ENCODE measurements at places on chromosomes 1 and 21.

- no peak for DNase-seq
These were observed 810 bp upstream of the HLX start for GRCh38 chr1:220878191-220879075.

DNA sequence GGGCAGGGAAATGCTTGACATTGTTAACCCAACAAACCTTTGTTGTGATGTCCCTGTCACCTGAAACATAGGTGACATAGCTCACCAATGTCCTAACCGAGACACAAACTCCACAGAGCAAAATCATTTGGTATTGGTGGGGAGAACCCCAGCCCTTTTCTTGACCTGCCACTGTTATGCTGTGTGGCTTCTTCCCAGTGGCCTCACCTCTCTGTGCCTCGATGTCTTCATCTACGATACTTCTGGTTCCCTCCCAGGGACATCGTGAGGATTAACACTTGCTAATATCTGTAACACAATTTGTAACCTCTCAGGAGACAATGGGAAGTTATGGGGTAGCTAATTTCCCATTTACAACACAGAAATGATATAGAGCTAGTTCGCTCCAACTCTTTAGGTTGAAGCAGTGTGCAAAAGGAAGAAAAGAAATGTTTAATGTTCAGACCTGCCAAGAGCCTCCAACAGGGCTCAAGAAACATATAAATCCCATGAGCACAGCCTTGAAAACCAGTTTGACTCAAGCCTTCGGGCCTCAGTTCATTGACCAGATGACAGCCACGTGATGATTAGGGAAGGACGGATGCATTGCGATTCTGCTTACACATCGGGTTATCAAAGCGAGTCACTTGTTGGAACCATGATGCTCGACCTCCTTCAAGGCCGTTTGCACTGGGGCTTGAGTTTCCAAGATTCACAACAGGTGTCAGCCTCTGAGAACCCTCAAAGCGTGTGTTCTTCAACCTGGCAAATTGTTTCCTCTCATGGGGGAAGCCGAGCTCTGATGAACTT lies 37.8 kb upstream of the TMEM51 start:
- DNase-seq: no peak

DNA sequence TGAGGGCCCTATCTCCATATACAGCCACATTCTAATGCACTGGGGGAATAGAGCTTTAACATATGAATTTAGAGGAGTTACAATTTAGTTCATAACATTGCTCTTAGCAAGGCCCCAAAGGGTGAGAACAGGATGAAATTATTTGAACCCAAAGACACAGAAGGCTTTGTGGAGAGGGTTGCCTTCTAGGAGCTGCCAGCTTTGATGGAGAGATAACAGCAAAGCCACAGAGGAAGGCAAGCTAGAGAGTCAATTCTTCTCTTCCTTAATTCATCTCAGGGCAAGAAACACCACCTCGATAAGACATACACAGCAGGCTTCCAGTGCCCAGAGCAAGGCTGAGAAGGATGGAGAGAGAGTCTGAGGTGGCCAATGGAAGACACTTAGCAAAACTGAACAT lies 94.8 kb upstream of the TMPRSS15 start:
- no peak for DNase-seq

GRCh38 chr1:111157431-111157830 lies 17.4 kb downstream of the CEPT1 start:
- no peak for DNase-seq

DNA sequence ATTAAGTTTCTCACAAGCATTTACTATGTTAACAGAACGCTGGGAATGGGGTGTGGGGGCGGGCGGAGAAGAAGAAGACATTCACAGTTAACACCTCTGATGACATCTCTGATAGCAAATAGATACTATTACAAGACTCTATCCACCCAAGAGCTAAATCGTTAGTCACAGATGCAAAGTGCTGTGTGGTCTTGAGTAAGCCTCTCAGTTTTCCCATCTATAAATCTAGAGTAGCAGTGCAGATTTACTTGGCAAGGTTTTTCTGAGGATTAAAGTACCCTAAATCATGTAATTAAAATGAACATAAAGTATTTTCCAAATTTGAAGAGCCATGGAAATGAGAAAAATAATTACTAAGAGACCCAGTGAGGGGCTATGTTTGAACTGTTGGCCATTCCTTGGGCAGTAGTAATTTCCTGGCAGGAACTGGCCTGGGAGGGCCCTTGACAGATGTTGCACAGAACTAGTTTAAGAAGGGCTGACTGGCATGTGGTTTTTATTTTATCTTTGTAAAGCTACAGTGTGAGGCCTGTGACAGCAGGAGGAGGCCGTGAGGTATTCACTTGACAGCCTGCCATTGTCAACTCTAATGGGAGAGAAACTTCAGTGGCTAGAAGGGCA lies 58.7 kb upstream of the APOBEC4 start:
- no peak for DNase-seq

DNA sequence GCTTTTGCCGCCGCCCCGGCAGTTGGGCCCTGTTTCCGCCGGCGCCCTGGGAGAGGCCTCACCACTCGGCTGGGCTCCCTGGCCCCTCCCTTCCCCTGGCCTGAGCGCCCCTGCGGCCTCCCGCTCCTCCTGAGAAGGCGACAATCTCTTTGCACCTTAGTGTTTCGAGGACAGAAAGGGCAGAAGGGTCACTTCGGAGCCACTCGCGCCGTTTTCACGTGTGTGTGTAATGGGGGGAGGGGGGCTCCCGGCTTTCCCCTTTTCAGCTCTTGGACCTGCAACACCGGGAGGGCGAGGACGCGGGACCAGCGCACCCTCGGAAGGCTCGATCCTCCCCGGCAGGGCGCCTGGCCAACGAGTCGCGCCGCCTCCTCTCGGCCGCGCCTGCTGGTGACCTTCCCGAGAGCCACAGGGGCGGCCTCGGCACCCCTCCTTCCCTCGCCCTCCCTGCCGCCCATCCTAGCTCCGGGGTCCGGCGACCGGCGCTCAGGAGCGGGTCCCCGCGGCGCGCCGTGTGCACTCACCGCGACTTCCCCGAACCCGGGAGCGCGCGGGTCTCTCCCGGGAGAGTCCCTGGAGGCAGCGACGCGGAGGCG lies 432 bp upstream of the SIM2 start:
- no peak for DNase-seq

- DNase-seq: peak; percentile 7
These were observed 19.8 kb downstream of the KMO start for GRCh38 chr1:241551759-241552638.

- no peak for DNase-seq
These were observed 522.9 kb downstream of the KIF26B start for GRCh38 chr1:245677461-245678240.

DNA sequence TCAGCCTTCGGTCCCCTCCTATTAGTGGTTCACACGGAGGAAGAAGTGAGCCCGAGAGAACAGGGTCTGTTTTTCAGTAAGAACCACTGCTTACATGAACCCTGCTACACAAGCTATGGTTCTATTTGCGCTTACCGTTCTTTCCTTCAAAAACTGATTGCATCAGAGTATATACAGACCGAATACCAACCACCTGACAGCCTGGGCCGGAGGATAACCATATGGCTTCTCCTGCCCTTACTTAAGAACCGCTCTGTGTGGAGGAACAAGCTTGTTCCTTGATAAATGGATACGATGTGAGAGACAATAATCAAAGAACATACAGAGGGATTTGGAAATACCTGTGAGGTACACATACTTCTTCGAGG lies 1.1 kb upstream of the KCNT2 start:
- DNase-seq: no peak

DNA sequence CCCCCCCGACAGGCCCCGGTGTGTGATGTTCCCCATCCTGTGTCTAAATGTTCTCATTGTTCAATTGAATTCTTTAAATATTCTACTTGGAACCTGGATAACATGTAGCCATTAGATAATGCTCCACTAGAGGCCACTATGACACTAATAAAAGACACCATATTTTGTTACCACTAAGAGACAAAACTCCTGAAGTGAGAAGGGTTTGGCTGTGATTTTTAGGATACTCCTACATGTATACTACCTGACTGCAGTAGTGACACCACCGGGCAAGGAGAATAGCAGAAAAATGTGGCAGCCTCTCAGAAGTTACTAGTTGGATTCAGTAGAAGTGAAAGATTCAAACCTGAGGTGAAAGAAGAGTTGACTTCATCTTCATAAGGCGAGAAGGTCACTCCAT lies 36.0 kb downstream of the F5 start:
- no peak for DNase-seq

DNA sequence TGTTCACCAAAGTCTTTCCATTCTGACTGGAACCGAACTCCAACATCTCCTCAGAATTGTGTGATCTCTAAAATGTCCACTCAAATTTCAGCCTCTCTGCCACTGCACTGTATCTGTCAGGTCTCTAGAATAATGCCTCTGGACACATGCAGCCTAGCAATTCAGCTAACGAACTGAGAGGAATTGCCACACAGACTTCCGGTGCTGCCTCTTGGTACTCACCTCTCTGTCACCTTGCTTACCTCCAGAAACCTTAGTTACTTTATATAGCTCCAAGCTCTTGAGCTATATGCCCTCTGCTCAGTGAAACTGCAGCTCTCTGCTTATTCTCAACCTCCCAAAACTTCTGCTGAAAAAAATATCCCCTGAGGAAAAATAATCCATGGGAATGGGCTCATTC lies 2.7 kb upstream of the CHRM3 start:
- no peak for DNase-seq

GRCh38 chr1:24639881-24640280 lies 3.2 kb upstream of the SRRM1 start:
- no peak for DNase-seq

- no peak for DNase-seq
These were observed 8.2 kb upstream of the TTC34 start for GRCh38 chr1:2809656-2810055.

DNA sequence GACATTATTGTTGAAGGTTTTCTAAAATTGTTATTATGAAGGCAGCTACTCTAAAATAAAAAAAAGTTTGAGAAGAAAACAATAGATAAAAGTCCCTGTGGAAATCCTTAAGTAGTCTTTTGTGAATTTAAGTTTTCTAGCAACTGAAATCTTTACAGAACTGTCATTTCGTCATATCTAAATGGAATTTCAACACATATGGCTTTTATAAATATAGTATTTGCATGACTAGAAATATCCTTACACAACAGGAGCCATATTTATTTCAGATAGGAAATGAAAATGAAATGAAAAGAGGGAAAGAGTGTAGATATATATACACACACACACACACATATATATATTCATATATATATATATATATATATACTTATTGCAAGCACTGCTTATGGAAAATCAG lies 204.7 kb upstream of the RGS18 start:
- no peak for DNase-seq
